ENCODE measurements at places on chromosomes 11 and 22. TPM values are rescaled to one million over a fixed set of nuclear protein-coding genes. Genes with fewer than 3 reads are reported as not detected.
A peak's percentile ranks its signal among the peaks of the same experiment; 100 is the strongest.

RIMBP3C gene
- 0.33 TPM for total RNA-seq

GRCh38 chr11:16382638-16383380 lies 26.5 kb upstream of the SOX6 start:
- DNase-seq = no peak

GRCh38 chr11:92297567-92298553 lies 73.2 kb downstream of the FAT3 start:
- no peak for DNase-seq

GRCh38 chr11:65215441-65216076 lies 33.8 kb downstream of the CAPN1 start:
- peak; percentile 72 for DNase-seq

- DNase-seq = no peak
These were observed 10.0 kb upstream of the TMEM191C start for GRCh38 chr22:21457023-21457787.

BTBD18 gene
- not detected for total RNA-seq

- no peak for DNase-seq
These were observed 913.4 kb upstream of the RAG2 start for GRCh38 chr11:37511425-37511933.
